Activated naive CD4-positive, alpha-beta T cell treated with anti-CD3 and anti-CD28 coated beads, Interleukin-2, amount 50 U/mL, for 72 hours (primary cell): ENCODE measurements at places on chromosomes 7 and 10.

DNA sequence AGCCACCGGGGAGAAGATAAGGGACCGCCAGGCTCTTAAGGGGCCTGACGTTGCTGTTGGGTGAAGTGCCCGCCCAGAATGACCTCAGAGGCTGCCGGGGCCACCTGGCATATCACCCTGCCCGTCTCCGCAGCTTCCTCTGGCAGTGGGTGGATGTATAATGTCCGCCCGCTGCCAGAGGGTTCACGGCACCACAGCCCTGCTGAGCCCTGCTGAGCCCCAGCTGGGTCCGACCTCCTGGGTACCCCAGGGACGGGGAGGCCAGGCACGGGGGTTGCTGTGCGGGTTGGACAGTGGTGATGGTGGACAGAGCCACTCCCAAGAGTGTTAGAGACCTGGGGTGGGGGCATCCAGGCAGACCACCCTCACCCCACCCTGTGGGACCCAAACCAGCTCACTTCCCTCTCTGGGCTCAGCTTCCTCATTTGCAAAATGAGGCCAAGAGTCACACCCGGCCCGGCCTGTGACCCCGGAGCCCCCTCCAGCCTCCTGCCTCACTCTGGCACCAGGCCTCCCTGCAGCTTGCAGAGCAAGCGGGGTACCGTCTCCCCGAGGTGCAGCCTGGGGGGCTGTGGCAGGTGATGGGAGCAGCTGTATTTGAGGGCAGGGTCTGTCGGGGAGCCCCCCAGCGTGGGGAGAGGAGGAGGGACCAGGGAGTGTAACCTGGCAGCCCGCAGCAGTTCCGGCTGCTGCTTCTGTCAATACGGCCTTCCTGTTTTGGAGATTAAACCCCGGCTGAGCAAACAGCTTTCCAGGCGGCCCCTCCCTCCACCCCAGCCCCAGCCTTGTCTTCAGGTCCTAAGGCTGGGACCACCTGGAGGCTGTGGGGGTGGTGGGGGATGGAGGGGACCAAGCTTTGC lies 8.4 kb upstream of the LFNG start:
- no peak for DNase-seq

GRCh38 chr10:124732931-124733570 lies 11.1 kb downstream of the FAM53B start:
- DNase-seq = peak; percentile 53

DNA sequence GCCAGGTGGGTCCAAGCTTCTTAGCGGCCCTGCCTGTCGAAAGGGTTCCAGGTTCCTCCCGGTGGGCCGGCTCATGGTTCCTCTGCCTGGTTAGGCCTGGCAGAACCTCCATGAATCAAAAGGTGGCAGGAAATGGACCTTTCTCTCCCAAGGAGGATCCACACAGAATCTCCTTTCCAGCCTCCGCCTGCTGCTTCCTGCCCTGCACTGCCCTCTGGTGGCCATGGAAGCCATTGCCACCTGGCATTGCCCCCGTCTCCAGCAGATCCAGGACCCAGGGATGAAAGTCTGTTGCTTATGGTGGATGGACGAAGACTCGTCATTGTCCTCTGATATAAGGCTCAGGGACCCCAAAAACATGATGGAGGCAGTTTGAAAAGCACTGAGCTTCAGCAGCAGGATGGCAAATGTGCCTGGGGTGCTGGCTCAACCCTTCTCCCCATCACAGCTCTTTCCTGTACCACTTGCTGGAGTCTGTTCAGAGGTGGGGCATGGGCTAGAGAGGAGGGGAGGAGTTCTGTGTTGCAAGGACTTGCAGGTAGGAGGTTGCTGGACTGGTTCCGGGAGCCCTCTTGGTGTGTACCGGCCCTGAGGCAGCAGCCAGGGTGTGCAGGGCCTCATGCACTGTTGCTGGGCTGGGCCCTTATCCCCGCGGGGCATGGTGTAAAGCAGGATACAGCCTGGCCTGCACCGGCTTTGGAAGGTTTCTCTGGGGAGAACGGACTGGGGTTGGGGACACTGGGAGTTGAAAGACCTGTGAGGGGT lies 11.3 kb upstream of the INMT start:
- DNase-seq = peak; percentile 69

- DNase-seq = no peak
Measured at GRCh38 chr10:2759233-2759632, 308.1 kb upstream of the PFKP start.

GRCh38 chr7:156100086-156100485 lies 287.8 kb upstream of the SHH start:
- no peak for DNase-seq

DNA sequence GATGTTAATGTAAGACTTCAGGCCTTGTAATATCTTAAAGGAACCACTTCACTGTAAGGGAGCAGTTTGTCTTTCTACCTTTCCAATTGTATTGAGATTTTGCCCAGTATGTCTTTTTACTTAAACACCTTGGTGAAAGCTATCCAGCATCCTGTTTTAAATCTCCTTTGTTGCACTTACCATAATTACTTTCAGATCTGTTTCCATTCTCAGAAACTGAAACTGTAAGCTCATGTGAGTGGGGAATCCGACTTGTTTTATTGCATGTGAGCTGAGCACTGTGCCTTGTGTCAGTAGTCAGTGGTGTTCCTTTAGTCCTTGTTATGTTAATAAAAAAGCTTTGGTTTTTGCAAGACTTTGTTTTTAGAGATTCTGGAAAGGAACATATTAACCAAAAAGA lies 42.2 kb downstream of the BMPR1A start:
- DNase-seq = no peak

- no peak for DNase-seq
Measured at GRCh38 chr7:32179567-32179966, 109.4 kb upstream of the PDE1C start.

DNA sequence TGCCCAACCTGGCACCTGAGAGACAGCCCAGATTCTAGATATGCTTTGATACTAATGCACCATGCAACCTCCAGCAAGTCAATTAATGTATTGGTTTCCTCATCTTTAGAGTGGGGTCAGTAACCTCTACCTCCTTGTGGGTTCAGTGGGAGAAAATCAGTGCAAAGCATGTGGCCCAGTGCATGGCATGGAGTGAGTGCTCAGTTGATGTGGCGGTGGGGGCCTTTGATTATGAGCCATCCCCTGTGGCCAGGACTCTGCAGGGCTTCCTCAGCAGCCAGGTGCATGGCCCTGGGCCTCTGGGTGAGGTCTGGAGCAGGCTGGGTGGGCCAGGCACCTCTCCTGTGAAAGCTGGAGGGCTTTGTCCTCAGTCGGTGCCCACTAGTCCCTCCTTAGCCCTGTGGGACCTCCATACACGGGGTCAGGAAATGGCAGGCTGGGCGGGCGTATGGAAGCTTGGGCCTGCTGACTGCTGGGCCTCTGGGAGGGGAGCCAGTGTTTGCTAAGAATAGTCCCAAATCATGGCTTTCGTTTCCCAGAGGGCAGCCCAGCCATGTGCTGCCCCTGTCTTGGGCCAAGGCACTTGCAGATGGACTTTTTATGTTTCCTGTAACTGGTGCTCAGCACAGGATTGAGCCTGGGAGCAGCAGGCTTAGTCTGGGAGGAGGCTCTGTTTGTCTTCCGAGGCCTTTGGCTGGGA lies 3.4 kb downstream of the PALD1 start:
- DNase-seq = no peak

GRCh38 chr10:118968060-118968459 lies 61.5 kb upstream of the NANOS1 start:
- DNase-seq = no peak

- DNase-seq = no peak
Measured at GRCh38 chr7:159051916-159052315, 92.8 kb downstream of the VIPR2 start.
